NCI-H69 (cell line): ENCODE measurements at places on chromosomes 1 and 21.

GRCh38 chr1:35406103-35406502 lies 137.6 kb downstream of the ZMYM4 start:
- peak; percentile 41 for DNase-seq

- DNase-seq, result peak; percentile 16
These were observed 175.9 kb downstream of the LHX8 start for GRCh38 chr1:75310067-75310466.

- DNase-seq, result no peak
These were observed 147.4 kb upstream of the NRIP1 start for GRCh38 chr21:15212206-15212605.

DNA sequence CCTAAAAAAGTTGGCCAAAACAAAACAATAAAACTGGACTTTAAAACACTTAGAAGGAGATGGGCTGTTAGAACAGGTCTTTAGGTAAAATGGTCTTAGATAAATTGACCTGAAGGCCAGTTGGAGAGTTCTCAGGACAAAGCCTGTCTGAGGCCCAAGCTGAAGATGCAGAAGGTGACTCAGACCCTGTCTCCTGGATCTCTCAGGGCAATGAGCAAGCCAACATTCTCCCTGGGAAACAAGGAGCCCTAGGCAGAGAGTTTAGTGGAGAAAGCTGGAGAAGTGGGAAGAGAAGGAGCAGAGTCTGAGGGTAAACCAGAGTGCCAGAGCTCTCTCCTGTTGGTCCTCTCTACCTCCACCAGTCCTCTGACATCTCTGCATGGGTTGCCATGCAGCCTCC lies 70.1 kb downstream of the FCRL5 start:
- no peak for DNase-seq

DNA sequence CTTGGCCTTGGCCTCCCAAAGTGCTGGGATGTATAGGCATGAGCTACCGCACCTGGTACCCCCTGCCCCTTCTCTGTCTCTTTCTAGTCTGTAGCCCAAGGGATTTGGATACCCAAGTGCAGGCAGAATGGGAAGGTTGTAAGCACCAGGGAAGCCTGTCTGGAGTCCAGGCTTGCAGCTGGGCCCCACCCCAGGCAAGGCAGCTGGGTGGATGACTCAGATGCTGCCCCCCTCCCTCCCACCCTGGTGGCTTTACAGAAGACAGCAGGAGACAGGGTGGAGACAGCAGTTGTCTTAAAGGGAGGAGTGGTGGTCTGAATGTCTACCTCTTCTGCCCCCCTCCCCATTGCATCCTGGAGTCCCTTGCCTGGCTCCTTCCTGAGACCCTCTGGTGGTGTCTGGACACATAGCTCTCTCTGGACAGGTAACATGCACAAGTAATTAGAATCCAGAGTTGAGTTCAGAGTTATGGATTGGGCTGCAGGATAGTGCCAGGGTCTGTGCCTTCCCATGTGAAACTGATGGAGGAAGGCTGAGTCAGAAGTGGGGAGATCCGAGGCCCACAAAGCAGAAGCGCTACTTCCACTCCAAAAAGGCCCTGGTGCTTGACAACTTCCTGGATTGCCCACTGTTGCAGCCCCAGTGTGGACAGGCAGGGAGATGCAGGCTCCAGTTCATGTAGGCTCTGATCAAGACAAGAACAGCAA lies 5.1 kb downstream of the LMNA start:
- peak; percentile 84 for DNase-seq

- DNase-seq, result peak; percentile 70
These were observed 646 bp downstream of the MAPKAPK2 start for GRCh38 chr1:206685334-206685768.

DNA sequence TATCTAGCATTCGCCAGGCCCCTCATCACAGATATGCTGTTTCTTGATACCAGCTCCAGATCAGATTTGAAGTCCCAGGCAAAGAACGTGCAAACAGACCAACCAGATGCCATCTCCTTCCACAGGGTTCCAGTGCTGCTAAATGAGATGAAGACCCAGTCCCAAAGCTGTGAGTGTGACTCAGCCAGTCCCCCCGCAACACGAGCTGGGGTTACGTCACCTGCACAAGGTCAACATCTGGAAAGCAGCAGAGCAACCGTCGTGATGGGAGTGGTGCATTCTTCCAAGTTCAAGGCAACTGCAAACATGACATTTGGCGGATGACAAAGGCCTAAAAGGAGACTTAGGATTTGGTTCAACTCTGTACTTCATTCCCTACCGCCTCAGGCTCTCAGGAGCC lies 69.6 kb upstream of the TIAM1 start:
- DNase-seq, result no peak

DNA sequence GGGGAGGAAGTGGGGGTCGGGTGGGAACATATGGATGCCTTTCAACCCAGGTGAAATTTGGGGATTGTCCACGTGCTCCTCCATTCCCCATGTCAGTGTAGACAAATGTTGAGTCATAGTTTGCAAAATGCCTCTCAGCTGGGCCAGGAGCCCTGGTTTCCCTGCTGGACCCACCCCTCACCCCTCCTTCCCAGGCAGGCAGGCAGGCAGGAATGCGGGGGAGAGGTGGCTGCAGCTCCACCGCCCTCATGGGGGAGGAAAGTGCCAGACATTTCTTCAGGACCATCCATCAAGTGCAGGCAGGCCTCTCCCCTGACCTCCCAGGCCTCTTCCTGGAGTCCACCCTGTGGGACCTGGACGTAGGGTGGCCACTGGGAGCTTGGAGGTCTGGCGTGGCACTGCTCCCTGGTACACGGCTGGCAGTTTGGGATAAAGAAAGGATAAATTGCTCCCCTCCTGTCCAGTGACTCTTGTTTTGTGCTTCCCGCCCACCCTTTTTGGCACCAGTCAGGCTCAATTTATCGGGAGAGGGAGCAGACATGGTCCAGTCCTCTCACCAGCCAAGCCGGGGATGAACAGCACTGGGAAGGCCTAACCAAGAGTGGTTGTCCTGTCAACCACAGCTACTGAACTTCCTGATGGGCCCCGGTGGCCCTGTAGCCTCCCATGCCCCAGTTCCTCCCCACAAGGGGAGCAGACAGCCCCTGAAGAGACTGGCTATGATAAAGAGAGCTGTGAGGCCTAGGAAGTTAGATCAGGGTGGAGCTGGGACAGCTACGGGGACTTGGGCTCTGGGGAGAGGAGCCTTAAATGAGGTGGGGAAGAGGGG lies 18.9 kb downstream of the NPR1 start:
- no peak for DNase-seq

DNA sequence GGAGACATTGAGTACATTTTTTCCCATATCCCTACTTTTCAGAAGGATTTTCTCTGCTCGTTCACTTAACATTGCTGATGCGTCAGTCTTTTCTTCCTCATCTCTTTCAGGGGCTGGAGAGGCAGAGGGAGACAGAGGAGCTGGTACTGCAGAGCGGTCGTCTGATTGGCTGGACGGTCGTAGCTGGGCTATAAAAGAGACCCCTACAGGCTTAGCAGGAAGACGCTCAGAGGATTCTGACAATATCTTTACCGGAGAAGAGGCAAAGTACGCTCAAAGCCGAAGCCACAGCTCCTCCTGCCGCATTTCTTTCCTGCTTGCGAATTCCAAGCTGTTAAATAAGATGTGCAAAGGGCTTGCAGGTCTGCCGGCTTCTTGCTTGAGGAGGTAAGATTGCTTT lies at the start of gene RGS4:
Gene RGS4 (plus strand): TSS at position 220 of the 400 bp plus-strand sequence. CDS start 124 bp downstream, at position 344.
- peak; percentile 97 for DNase-seq

DNA sequence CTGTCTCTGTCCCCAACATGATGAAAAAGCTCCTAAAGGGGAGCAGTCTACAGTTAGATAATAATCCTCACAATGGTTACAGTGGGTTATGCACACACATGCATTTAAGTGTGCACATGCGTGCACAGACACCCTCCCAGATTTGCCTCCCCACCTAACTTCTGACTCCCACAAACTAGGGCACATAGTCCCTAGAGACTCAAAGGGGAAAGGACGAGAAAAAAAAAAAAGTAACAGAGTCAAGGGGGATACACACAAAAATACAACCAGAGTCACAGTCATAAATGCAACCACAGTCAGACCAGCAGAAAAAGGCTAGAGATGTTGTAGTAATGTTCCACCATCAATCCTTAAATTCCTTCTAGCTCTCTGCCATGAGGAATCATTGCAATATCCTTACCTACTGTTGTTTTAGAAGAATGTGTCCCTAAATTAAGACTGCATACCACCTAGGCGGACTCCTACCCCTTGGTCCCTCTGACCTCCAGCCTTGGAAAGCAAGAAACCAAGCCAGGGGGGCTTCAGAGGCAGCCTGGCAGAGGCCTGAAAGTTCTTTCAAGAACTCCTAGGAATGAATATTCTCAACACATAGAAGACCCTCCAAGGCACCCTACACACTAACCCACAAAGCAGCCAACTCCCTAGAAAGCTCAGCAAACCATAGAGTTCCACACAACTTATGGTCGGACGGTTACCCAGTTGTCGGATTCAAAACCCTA lies 1.3 kb downstream of the CRTC2 start:
- DNase-seq, result no peak

DNA sequence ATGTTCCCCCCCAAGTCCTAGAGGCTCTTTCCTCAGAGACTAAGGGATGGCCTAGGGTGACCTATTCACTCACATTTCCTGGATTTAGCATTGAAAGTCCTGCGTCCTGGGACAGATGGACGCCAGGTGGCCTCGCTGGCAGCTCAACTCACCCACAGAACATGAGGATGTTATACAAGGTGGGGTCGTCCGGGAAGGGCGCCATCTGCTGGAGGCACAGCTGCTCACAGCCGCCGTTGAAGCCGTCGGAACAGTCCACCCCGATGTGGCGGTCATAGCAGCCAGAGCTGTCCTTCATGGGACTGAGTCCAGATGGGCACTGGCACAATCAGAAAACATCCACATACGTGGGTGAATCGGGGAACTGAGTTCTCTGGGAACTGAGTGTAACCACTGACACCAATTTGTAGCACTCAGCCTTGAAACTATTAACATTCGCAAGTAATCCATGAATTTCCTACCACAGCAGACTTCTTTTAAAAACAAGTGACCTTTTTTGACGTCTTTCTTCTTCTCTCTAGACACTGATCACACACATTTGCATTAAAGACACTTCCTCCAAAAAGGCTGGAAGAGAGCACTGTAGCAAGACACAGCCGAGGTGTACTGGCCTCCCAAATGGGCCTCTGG lies 215.4 kb downstream of the ASTN1 start:
- peak; percentile 2 for DNase-seq

GRCh38 chr1:98981917-98982513 lies 22.6 kb downstream of the PLPPR5 start:
- DNase-seq, result no peak

DNA sequence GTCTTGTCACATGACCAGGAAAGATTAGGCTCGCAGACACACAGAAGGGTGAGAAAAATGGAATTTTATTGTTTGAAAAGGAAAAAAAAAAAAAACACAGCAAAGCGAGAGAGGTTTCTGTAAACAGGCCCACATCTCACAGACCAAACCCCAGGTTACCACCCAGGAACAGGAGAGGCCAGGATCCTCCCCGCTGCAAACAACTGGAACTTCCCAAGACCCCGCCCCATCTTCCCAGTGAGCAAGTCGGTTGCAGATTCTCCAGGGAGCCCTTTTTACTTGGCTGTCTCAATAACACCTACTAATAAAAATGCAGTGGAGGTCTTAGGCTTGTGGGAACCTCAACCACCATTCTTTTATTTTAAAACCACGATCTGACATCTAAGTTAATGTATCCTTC lies 84.7 kb upstream of the ETS2 start:
- DNase-seq, result no peak

GRCh38 chr1:183757061-183757460 lies 47.9 kb upstream of the RGL1 start:
- DNase-seq, result no peak

DNA sequence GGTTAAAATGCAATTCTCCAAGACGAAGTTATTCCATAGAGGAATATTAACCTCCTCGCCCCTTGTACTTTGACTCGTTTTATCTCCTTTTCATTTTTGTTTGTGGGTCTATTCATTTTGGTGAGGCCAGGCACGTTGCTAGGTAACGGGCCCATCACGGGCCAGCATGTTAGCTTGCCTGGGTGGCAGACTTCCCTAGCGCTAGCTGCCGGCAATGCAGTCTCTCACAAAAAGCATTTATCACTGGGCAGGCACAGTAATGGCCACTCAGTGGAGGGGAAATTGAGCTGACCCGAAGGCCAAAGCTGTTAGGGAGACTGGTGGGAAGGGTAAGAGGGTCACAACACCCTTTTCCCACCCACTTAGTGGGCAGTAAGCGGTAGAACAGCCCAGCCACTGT lies 234.4 kb upstream of the FOXD3 start:
- DNase-seq, result peak; percentile 58

- peak; percentile 5 for DNase-seq
These were observed 32.9 kb upstream of the UTS2 start for GRCh38 chr1:7885513-7886404.

- DNase-seq, result peak; percentile 51
These were observed 185.4 kb downstream of the LRRIQ3 start for GRCh38 chr1:74012583-74012982.

DNA sequence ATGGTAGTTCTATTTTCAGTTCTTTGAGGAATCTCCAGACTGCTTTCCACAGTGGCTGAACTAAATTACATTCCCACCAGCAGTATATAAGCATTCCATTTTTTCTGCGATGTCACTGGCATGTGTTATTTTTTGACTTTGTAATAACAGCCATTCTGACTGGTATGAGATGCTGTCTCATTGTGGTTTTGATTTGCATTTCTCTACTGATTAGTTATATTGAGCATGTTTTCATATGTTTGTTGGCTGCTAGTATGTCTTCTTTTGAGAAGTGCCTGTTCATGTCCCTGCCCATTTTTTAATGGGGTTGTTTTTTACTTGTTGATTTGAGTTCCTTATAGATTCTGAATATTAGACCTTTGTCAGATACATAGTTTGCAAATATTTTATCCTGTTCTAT lies 87.9 kb downstream of the RPS6KC1 start:
- no peak for DNase-seq

DNA sequence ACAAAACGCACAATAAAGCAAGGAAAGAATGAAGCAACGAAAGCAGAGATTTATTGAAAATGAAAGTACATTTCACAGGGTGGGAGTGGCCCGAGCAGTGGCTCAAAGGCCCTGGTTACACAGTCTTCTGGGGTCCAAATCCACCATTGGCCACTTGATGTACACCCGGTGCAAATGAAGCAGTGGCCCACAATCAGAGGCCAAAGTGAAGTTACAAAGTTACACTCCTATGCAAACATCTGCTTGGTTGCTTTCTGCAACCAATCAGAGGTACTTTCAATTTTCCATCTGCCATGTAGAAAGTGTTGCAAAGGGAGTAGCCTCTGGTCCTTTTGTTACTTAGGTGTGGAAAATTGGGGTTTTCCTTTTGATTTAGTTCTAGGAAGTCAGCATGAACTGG lies 10.0 kb upstream of the DNAH14 start:
- DNase-seq, result no peak

GRCh38 chr1:34988581-34988980 lies 3.4 kb upstream of the TMEM35B start:
- DNase-seq, result no peak
